ENCODE measurements at places on chromosomes 5 and 9.

DNA sequence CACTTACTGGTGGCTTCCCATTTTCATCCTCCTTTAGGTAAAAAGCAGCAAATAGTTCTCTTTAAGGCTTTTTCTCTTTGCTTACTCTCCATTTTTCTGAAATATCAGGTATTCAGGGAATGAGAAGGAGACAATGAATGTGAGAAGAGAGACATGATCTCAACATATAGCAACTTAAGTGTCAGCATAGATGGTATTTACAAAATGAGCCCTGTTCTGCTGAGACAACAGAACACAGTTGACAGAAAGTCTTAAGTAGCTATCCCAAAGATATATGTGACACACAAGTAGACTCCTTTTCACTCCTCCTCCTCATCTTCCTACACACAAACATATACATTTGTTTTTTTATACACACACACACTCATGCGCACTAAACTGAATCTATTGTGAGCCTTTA is 649.3 kb upstream of the WWC1 start:
- no peak for DNase-seq

- DNase-seq: no peak
Measured at GRCh38 chr5:96816991-96817390, 9.2 kb upstream of the ERAP1 start.

DNA sequence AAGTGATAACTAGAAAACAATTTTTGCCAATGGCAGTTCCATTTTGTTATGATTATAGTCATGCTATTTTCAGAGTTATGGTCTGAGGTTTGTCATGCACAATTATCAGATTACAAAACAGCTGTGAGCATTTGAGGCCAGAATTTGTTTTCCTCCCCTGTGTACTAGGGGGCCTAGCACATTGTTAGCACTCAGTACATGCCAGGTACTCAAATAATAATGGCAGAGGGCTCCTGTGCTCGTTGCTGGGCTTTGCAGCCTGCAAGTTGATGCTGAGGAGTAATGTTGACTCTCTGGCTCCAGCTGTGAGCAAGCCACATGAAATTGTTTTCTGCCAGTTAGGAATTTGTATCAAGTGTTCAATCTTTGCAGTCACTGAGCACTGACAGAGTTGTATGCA is 6.9 kb downstream of the DNAI1 start:
- DNase-seq: no peak

DNA sequence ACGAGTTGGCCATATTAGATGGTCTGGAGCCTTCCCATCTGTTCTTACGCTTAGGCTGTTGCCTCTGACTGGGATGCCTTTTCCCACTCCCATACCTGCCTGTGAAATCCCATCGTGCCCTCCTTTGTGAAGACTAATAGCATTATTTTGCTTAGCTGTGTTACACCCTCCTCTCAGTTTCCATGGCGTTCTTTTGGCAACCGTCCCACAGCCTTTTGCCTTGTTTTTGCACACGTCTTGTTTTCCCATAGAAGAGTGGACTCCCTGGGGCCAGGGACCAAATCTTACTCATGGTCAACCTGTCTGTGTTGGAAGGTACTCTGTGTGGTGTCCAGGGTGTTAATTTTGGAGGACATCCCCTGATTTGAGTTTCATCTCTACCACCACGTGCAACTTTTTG is 242.1 kb downstream of the HSPA4 start:
- no peak for DNase-seq

- no peak for DNase-seq
Measured at GRCh38 chr9:35342221-35342958, 147.5 kb upstream of the RUSC2 start.

DNA sequence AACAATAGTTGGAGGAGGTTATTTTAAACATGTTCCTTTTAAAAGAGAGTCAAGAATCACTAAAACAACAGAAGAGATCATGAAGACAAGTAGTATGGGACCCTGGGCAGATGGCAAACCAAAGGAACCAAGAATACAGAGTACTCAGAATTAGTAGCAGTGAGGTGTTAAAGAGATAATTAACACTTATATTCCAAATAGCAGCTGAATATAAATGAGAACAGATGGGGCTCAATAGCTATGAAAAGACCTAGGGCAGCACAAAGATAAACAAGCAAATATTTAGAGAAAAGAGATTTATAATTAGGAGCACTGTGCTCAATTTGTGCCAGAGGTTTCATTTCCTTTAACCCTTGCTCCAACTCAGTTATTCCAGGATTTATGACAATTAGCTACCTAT is 159.1 kb downstream of the FAM114A2 start:
- no peak for DNase-seq

DNA sequence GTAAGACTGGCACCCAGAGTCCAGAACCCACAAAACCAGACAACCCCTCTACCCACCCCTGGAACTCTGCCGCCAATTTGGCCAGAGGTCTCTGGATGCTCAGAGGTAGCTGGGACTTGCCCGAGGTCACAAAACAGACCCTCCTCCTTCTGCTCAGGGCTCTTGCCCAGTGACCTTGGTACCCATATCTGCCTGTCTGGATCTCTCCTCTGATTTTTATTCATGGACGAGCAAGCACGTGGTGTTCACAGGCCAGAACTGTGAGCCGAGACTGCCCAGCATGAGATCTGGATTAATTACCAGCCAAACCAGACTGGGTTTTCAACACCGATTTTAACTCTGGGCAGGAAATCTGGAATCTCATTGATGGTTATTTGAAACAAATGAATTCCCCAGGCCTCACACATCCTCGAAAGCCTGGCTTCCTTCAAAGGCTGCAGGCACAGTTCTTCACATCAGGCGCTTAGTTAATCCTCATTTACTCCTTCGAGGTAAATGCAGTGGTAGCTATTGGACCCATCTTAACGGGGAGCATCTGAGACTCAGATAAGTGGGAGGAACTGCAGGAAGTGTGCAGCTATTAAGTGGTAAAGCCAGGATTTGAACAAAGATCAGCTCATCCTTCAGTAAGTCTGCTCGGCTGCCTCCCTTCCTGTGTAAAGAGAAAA is 21.4 kb downstream of the COL27A1 start:
- no peak for DNase-seq

GRCh38 chr5:88398316-88398715 is 129.7 kb upstream of the TMEM161B start:
- no peak for DNase-seq

GRCh38 chr9:86614871-86615849 is 260.9 kb upstream of the TUT7 start:
- no peak for DNase-seq

DNA sequence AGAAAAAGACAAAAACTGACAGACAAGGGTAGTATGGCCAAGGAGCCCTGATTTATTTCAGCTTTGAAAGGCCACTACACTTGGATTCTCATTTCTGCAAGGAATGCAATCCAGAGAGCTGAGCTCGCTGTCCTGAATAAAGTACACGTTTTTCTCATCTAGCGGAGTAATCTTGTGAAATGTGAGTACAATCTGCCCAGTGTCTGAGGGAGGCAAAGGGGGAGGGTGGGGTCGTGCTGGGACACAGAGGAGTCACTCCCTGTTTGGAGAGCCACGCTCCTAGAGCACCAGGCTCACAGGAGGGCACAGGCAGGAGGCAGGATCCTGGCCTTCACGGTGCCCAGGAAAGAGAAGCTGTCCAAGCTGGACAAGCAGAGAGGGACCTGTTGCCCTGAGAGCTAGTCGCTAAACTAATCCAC is 51.0 kb upstream of the IFNK start:
- no peak for DNase-seq

DNA sequence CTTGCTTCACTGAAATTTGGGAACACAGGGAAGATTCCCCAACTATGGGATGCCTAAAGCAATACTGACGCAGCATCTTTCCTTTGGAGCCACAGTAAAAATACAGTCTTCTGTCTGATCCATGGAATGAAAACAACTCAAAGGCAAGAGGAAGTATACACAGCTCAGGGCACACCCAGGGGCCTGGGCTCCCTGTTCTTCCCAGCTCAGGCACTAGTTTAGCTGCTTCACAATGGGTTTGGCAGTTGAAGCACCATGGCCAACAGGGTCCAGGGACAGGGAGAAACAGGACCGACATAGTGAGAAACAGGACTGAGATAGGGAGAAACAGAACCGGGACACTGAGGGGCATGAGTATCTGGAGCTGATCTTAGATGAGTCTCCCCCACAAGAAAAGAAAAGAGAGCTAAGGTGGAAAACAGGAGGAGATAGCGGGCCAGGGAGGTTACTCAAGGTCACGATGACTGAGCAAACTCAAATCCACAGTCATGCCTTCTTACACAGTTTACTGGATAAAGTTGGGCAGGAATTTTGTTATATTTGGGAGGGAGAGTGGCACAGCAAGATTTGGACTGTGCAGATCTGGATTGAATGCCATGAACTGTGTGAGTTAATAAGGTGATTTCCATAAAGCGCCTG is 198.8 kb downstream of the SMARCA2 start:
- no peak for DNase-seq
